ENCODE measurements at places on chromosomes 7 and 10.

DNA sequence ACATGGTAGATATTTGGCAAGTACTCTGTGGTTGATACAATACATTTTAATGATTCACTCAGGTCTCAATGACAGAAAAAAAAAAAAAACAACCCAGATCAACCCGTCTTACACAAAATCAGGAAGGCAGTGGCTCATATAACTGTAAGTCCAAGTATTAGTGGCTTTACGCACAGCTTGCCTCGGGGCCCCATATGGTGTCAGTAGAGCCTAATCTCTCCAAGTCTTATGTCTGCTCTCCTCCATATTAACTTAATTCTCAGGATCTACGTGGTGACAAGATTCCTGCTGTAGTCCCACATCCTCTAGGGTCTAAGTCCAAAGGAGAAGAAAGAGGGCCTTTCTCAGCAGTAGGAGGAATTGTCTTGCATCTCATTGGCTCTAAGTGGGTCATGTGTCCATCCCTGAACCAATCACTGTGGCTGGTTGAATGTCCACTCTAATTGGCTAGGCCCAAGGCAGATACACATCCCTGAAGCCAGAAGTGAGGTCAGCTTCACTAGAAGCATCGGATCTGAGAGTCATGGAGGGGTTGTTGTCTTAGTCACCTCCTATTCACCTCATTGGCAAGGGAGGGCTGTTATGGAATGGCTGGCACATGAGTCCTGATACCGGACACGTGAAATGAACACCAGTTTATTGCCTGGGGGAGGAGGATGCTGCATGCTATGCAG, 20.5 kb upstream of the PLPP4 start:
- no peak for DNase-seq

- DNase-seq, result no peak
Measured at GRCh38 chr7:126608339-126608776, 644.4 kb downstream of the GRM8 start.

DNA sequence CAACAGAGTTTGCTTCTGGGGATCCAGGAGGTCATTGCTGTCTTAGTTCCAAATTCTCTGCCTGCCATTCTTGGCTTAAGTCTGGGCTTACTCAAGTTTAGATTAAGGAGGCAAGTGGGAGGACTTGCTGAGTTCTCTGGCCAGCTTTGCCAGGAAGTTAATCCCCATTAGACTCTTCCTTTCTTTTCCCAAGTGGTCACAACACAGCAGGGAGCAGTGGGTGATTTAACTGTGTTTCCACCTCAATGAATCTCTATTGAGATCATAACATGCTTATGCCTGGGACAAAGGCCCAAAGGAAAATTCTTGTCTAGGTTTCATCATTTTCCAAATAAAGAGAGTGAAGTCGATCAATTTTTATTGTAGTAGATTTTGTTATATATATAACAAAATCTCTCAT, 1159.6 kb downstream of the SORCS3 start:
- DNase-seq, result no peak

- DNase-seq, result no peak
Measured at GRCh38 chr7:14092331-14092730, 102.9 kb upstream of the ETV1 start.

- no peak for DNase-seq
Measured at GRCh38 chr7:103715376-103716120, 269.5 kb upstream of the SLC26A5 start.

GRCh38 chr10:64067009-64067606, 545.9 kb downstream of the REEP3 start:
- DNase-seq, result no peak

- no peak for DNase-seq
Measured at GRCh38 chr7:55105952-55106351, 87.1 kb downstream of the EGFR start.

DNA sequence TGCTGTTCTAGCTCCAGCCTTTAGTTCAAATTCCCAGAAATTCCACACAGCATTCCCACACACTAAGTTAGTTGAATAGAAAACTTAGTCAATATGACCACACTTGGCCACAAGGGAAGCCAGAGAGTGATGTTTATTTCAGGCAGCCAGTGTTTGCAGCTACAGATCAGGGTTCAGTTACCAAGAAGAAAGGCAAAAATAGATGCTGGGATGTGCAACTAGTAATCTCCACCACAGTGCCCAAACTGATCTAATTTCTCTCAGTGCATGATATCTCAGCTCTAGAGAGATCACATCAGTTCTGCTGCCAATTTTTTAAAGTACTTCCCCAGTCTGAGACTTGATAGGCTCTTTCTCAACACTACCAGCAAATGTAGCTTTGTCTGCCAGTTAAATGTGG, 17.6 kb downstream of the SLF2 start:
- no peak for DNase-seq

DNA sequence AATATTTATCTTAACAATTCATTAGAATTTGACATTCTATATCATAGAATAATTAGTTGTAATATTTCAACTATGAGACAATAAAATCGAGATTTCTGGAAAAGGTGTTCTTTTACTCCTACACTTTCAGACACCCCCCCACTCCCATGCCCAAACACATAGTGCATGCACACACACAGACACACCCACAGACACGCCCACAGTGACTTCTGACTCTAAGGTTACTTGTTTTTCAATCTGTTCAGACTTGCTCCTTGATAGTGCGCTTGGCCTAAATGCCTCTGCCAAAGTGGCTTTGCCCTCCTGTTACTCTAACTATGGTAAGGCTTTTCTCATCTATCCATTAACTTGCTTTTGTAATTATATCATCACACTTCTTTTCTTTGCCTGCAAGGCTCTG, 144.0 kb upstream of the PPP1R3A start:
- no peak for DNase-seq
